Epithelial cell of esophagus (primary cell): ENCODE measurements at places on chromosomes 12 and 14.
A peak's percentile ranks its signal among the peaks of the same experiment; 100 is the strongest.

DNA sequence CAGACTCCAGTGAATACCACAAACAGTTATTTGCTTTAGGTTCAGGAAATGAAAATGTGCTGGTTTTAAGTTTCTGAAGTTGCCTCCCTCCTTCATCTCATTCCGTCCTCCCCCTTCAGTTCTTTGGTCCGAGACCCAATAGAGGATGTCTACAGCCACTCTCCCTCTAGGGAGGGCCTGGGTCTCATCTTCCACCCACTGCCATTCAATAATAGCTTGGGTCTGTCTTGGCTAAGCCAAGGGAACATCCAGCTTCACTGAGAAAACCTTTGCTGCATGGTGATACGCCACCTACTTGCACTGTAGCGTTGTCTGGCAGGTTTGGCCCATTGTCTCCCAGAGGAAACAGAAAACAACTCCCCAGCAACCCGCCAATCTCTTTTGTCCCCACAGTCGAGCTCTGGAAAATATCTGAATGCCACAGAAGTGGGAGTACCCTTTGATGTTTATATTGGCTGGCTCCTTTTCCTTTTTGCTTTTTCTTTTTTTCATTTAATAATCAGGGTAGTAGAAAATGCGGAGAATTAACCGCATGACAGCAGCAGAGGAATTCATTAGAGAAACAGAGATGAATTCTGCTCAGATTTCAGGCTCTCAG, 380.1 kb downstream of the RAD51B start:
- peak; percentile 13 for DNase-seq

DNA sequence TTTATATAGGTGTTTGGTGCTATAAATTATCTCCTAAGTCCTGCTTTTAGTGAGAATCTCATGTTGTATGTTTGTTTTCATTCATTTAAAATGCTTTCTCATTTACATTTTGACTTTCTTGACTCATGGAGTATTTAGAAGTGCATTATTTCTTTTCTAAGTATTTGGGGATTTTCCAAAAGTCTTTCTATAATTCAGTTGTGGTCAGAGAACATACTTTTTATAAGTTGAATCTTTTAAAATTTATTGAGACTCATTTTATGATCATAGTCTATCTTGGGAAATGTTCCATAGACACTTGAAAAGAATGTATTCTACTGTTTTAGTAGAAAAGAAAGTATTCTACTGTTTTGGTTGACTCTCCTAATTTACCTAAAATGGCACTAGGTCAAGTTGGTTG, 168.2 kb downstream of the AKAP6 start:
- no peak for DNase-seq

- DNase-seq = peak; percentile 22
Observed at GRCh38 chr12:121668750-121669520, 519 bp downstream of the MORN3 start.

GRCh38 chr12:80864046-80864735, 73.5 kb downstream of the LIN7A start:
- no peak for DNase-seq

GRCh38 chr12:27657296-27657695, 39.0 kb upstream of the REP15 start:
- no peak for DNase-seq

DNA sequence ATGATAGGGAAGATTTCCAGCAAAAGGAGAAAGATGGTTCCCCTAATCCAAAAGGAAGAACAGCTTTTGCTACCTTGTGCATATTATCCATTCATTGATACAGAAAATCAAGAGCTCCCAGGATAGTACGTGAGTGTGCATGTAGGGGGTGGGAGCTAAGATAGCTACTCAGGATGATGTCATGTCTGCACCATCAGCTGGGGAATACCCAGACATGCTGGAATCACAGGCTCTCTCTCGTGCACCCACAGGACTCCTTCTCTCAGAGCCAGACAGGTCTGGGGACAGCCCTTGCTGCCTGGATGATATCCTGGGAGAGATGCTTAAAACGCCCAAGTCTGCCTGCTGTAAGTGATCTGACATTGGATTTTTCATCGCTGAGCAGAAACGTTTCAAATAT, 38.9 kb downstream of the FOXN3 start:
- DNase-seq = peak; percentile 90
